ENCODE measurements at places on chromosomes 11 and 22. TPM values are rescaled to one million over a fixed set of nuclear protein-coding genes. Genes with fewer than 3 reads are reported as not detected.
A peak's percentile ranks its signal among the peaks of the same experiment; 100 is the strongest.

Gene SLC22A12
- not detected for total RNA-seq

Gene SLC22A6
- total RNA-seq = not detected

Gene ROM1
- total RNA-seq = 1.1 TPM

Gene BLID
- not detected for total RNA-seq

Gene CARNS1
- 2.3 TPM for total RNA-seq

Gene C22orf23
- not detected for total RNA-seq

Gene MS4A12
- total RNA-seq = not detected

Gene DENND5A
- 41.3 TPM for total RNA-seq

Gene CCDC89
- total RNA-seq = not detected

Gene CASP1
- total RNA-seq = 28.5 TPM

Gene THRSP
- total RNA-seq = not detected

Gene CASP5
- total RNA-seq = not detected

Gene GP1BB
- not detected for total RNA-seq

Gene HTR3B
- not detected for total RNA-seq

DNA sequence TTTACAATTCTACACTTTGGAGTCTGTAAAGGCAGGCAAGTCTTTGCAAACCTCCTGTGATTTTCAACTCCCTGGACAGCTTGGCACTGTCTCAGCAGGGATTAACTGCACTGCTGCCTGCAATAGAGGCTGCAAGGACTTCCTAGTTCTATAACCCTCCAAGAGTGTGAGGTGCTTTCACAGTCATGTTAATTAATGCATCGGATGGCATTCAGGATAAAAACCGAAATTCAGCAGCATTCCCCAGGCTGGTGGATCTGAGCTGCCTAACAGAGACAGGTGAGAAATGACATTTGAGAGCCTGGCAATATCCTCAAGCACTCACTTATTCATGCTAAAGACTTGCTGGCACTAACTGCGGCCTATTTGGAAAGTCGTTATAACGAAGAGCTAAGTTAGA is 85.0 kb downstream of the LARGE1 start:
- no peak for DNase-seq
- no peak overlapping the region for H3K27ac ChIP-seq
- no peaks in the 10 kb centered on the region for H3K36me3 ChIP-seq
- no peak overlapping the region for H3K4me3 ChIP-seq
- no peaks in the 10 kb centered on the region for H3K4me1 ChIP-seq

- no peak overlapping the region for H3K4me3 ChIP-seq
- peak; percentile 35 for DNase-seq
- H3K27me3 ChIP-seq = no peaks in the 10 kb centered on the region
- no peaks in the 10 kb centered on the region for H3K36me3 ChIP-seq
- no peak overlapping the region for H3K27ac ChIP-seq
- H3K4me1 ChIP-seq = no peaks in the 10 kb centered on the region
Measured at GRCh38 chr11:111586388-111586831, 15.8 kb upstream of the SIK2 start.

DNA sequence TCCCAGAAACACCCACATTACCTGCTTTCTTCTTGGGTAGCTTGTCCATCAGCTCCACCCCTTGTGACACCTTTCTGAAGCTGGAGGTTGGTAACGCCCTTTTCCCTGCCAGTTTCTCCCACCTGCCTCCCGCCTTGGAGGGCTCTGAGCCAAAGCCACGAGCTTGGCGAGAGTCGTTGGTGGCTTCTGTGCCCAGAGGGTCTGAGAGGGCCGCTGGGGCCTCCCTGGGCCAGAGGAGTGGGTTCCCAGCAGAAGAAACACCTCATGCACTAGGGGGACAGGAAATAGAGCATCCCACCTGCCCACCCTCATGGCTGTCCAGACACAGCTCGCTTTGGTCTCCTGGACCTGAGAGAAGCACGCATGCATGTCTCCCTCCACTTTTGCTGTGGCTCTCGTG is 37.9 kb downstream of the B3GAT1 start:
- no peaks in the 10 kb centered on the region for H3K27me3 ChIP-seq
- DNase-seq = no peak
- no peaks in the 10 kb centered on the region for H3K36me3 ChIP-seq
- no peak overlapping the region for H3K4me3 ChIP-seq
- no peak overlapping the region for H3K27ac ChIP-seq
- H3K4me1 ChIP-seq = no peaks in the 10 kb centered on the region

GRCh38 chr11:63573881-63574855 is 11.0 kb upstream of the PLAAT2 start:
- H3K27me3 ChIP-seq = no peaks in the 10 kb centered on the region
- peak; percentile 55 for DNase-seq
- peaks cover 19% of the 10 kb centered on the region for H3K4me1 ChIP-seq
- peak overlapping the region; percentile 58 for H3K27ac ChIP-seq

- no peak overlapping the region for H3K27ac ChIP-seq
- no peak overlapping the region for H3K4me3 ChIP-seq
- peaks cover 62% of the 10 kb centered on the region for H3K36me3 ChIP-seq
- peaks cover 28% of the 10 kb centered on the region for H3K4me1 ChIP-seq
- DNase-seq = peak; percentile 53
Measured at GRCh38 chr11:2975594-2975993, 16.5 kb downstream of the NAP1L4 start.

DNA sequence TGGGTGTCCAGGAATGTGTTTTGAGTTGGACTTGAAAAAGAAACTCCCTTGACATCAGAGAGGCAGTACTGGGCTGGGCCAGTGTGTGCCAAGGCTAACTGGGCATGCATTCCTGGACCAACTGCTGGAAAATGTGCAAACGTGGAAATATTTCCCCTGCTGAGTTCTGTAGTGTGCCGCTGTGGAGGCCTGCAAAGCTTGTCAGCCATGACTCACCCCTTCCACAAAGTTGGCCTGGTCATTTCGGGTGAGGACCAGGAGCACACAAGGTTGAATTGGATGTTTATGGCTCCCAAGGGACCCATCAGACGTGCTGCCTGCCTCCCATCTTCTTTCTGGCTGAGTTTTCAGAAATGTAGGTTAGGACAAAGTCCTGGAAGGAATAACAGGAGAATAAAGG is 513.1 kb downstream of the MIAT start:
- DNase-seq = no peak
- H3K27me3 ChIP-seq = peaks cover 14% of the 10 kb centered on the region
- no peaks in the 10 kb centered on the region for H3K36me3 ChIP-seq
- no peak overlapping the region for H3K27ac ChIP-seq

GRCh38 chr11:30902929-30903328 is 316.8 kb upstream of the MPPED2 start:
- H3K27ac ChIP-seq = no peak overlapping the region
- H3K36me3 ChIP-seq = no peaks in the 10 kb centered on the region
- H3K27me3 ChIP-seq = no peaks in the 10 kb centered on the region

DNA sequence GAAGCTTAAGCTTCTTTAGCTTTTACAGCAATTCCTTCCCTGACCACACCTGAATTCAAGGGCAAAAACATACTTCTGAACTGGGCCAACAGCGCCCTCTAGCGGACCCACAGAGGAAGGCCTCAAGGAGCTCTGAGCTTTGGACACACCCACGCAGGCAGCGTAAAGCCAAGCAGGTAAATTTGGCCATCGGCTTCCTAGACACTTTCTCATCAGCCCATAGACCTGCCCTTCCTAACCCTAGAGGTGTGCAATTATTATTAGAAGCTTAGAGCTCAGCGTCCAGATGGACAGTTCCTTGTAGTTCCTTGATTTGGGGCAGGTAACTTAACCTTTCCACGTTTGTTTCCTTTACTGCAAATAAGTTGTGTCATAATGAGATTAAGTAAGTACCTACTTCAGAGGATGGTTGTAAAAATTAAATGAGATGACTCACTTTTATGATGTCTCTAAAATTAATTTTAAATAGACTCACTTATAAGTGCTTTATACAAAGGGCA is 25.7 kb upstream of the HMGXB4 start:
- H3K36me3 ChIP-seq = no peaks in the 10 kb centered on the region
- peak; percentile 84 for DNase-seq
- H3K27me3 ChIP-seq = peaks cover 22% of the 10 kb centered on the region
- no peak overlapping the region for H3K4me3 ChIP-seq

- DNase-seq = no peak
- no peaks in the 10 kb centered on the region for H3K4me1 ChIP-seq
- no peak overlapping the region for H3K27ac ChIP-seq
- no peak overlapping the region for H3K4me3 ChIP-seq
Measured at GRCh38 chr22:25940479-25940878, 198.5 kb downstream of the MYO18B start.

DNA sequence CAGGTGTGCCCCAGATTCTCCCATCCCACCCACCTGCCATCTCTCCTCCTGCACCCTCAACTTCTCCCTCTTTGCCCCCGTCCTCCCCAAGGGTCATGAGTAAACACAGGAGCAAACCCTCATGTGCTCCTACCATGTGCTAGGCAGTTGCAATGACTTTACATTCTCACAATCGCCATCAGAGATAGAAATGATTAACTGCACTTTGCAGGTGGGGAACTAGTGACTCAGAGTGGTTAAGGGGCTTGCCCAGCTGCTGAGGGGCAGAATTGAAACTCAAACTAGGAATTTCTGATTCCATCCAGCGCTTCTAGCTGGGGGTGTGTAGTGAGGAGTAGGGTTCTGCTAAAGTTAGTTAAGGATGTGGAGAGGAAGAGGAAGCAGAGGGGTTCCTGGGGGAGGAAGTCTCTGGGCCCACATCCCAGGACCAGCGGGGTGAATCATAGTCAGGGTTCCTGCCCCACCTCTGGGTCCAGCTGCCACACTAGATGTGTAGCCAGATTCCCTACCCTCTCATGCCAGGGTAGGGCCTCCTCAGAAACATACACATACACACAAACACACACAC is 16.0 kb upstream of the PRG2 start:
- peaks cover 61% of the 10 kb centered on the region for H3K4me1 ChIP-seq
- H3K36me3 ChIP-seq = peaks cover 66% of the 10 kb centered on the region
- DNase-seq = peak; percentile 75
- no peak overlapping the region for H3K4me3 ChIP-seq
- peak overlapping the region; percentile 84 for H3K27ac ChIP-seq
- H3K27me3 ChIP-seq = no peaks in the 10 kb centered on the region

DNA sequence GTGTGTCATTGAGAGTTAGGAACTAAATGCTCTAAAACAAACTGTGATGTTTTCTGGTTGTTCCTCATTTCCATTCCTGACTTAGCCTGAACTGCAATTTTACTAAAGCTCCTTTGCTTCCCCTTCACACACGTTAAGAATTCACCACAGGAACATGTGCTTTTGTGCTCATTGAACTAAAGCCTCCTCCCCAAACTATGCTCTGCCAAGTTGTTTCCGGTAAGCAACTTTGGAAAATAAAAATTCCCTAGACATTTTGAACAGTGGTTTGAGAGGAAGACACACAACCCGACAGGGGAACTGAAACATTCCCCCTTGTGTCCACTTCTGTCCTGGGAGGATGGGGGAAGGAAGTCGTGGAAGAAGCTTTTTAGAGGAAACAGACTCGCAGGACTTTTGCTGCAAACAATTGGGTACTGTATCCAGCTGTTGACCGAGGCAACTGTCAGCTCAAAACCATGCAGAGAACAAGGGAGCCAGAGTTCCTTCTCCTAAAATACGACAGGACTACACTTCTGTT is 66.9 kb downstream of the GAB2 start:
- peaks cover 1% of the 10 kb centered on the region for H3K27me3 ChIP-seq
- no peak overlapping the region for H3K27ac ChIP-seq
- no peak for DNase-seq
- H3K36me3 ChIP-seq = no peaks in the 10 kb centered on the region

- no peaks in the 10 kb centered on the region for H3K4me1 ChIP-seq
- H3K27me3 ChIP-seq = no peaks in the 10 kb centered on the region
- no peak overlapping the region for H3K4me3 ChIP-seq
- DNase-seq = no peak
- no peaks in the 10 kb centered on the region for H3K36me3 ChIP-seq
Measured at GRCh38 chr11:70616938-70617654, 218.8 kb downstream of the CTTN start.

GRCh38 chr11:20327377-20327935 is 36.1 kb upstream of the HTATIP2 start:
- DNase-seq = no peak
- H3K36me3 ChIP-seq = no peaks in the 10 kb centered on the region
- H3K4me3 ChIP-seq = no peak overlapping the region
- H3K27ac ChIP-seq = no peak overlapping the region
- H3K4me1 ChIP-seq = no peaks in the 10 kb centered on the region

DNA sequence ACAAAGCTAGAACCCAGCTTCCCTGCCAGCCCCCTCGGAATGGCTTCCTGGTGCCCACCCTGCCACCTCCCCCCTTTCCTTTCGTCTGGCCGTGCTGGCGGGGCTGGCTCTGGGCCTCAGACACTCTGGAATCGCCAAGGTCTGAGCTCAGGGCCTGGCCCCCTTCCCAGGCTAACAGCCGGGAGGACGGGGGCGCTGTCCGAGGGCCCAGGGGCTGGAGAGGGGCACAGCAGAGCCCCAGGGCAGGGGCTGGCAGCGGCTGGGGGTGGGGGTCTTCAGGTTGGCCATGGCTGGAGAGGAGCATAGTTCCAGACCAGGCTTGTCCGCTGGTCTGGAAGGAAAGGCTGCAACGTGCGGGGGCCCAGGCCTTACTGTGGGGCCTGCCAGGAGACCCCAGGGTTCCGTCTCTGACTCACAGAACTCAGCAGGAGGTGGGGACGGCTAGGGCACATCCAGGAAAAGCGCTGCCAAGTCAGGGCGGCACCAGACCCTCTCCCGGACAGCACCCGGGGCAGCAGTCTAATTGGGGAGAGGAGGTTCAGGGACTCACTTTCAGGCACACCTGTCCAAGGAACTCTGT is 861 bp upstream of the LTBP3 start:
- peaks cover 59% of the 10 kb centered on the region for H3K4me1 ChIP-seq
- no peaks in the 10 kb centered on the region for H3K27me3 ChIP-seq
- H3K4me3 ChIP-seq = peak overlapping the region; percentile 57
- no peak for DNase-seq
- peak overlapping the region; percentile 81 for H3K27ac ChIP-seq

All from activated CD4-positive, alpha-beta memory T cell treated with anti-CD3 and anti-CD28 coated beads for 36 hours (primary cell).